ENCODE measurements at places on chromosomes 12 and 14. TPM values are rescaled to one million over a fixed set of nuclear protein-coding genes. Genes with fewer than 3 reads are reported as not detected.

KRT71 gene
- polyA plus RNA-seq, result not detected

KLHDC1 gene
- 5.2 TPM for polyA plus RNA-seq

SYT1 gene
- 103 TPM for polyA plus RNA-seq

HOXC6 gene
- polyA plus RNA-seq, result not detected

SYCP3 gene
- 3.4 TPM for polyA plus RNA-seq

ANO2 gene
- polyA plus RNA-seq, result 1.8 TPM

TECPR2 gene
- 6.7 TPM for polyA plus RNA-seq

FBRSL1 gene
- 11.9 TPM for polyA plus RNA-seq

SIX4 gene
- 1.3 TPM for polyA plus RNA-seq

RIPK3 gene
- polyA plus RNA-seq, result not detected

CLEC12A gene
- not detected for polyA plus RNA-seq

HRK gene
- 1.4 TPM for polyA plus RNA-seq

PLXNC1 gene
- polyA plus RNA-seq, result 76.3 TPM

NELL2 gene
- polyA plus RNA-seq, result 46.8 TPM

BHLHE41 gene
- not detected for polyA plus RNA-seq

RNASE2 gene
- not detected for polyA plus RNA-seq

ABCD2 gene
- polyA plus RNA-seq, result 0.43 TPM

CLEC9A gene
- polyA plus RNA-seq, result not detected

GPR68 gene
- 2.1 TPM for polyA plus RNA-seq

DEGS2 gene
- polyA plus RNA-seq, result not detected

Data from neural cell (in vitro differentiated cells).